ENCODE measurements at places on chromosomes 4 and X.
A peak's percentile ranks its signal among the peaks of the same experiment; 100 is the strongest.

DNA sequence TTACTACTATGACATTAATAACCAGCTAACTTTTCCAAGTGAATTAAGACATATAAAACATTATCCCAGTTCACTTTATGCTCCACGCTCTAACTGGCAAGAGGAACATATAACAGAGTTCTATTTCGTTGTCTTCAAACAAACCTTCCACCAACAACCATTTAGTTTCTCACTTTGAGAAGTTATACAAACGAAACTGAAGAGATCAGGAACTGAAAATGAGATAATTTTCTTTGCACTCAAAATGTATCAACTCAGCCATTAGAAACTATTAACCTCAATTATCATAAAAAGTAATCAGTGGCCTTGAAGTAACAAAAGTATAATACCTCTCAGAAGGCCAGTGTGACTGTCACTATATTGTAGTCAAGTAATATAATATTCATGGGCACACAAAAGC, 70.1 kb downstream of the CHM start:
- DNase-seq: no peak

- DNase-seq: peak; percentile 12
Observed at GRCh38 chrX:94576367-94577004, 902.5 kb downstream of the FAM133A start.

DNA sequence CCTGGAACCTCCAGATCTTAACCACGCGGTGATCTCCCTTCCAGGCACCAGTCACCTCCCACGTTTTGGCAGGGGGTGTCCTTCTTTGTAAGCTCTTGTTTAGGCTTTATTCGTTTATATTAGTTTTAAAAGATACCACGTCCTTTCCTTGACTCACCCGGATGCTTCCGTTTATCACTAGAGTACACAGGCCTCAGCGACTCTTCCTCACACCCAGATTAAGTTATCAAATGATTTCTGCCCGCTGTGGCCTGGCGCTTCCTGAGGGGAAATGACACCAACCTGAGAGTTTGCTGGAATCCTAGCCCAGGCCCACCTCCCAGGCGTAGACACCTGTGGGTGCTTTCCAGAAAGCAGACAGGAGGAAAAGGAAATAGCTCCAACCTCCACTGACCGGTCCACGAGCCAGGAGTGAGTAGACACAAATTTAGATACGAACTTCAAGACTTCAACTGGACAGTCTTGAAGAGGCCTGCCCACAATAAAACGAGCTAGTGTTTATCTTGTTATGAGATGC, 756 bp upstream of the ADAMTS3 start:
- peak; percentile 43 for DNase-seq

- DNase-seq: no peak
Observed at GRCh38 chrX:39642071-39642470, 455.7 kb downstream of the BCOR start.

DNA sequence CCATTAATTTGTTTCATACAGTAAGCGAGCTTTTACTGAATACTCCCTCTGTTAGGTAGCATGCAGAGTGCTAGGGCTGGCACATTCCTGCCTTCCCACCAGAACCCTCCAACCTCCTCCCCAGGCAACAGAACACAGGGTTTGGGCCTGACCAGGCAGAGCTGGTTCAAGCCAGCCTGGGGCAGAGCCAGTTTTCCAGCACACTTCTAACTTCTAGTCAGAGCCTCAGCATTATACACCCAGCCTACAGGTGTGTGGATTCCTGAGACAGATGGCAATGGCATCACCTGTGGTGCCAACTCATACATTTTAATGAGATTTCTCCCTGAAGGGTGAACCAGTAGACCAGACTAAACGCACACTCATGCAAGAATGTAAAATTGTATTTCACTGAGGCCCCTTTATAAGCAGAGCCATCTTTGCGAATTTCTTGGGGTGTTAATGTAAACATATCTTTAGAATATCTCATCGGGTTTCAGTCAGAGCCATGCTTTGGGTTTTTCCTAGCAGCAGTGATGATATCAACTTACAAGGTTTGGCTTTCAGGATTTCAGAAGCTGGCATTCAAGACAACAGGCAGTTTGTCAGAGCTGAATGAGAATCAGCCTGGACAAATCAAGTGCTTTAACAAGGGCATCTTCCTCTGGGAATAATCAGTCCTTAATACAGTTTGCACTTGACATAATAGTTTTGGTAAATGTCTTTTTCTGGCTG, 92.0 kb downstream of the GATB start:
- no peak for DNase-seq

DNA sequence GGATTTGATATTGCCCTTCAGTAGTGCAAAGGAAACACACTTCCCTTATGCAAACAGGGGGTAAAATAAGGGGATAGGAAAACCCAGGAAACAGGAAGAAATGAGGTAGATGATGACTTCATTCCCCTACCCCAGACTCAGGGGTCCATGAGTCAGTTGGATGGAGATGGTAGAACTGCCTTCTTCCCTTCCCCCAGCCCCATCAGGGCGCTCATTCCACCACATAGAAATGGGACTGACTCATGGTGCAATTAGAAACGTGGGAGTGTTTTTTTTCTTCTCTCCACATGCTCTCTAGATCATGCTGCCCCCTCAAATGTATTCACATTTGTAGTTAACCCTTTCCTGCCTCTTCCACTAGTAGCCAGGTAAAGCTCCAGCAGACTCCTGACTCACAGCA, 23.1 kb upstream of the ARMCX2 start:
- DNase-seq: no peak

DNA sequence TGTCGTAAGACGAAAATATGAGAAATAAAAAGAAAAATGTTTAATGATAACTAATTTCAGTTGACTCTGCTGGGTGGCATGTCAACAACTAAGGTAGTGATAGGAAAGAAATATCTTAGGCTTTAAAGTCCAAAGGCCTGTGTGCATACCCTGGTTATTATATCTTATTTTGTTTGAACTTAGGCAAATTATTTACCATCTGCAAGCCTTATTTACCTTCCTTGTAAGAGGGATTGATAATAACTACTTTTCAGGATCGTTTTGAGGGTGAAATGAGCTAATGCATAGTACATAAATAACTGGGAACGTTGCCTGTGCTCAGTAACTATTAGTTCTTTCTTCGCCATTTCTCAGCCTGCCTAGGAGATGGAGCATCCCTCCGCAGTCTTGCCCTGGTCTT, 41.6 kb upstream of the TAB3 start:
- no peak for DNase-seq

GRCh38 chr4:40524366-40525041, 105.2 kb downstream of the RBM47 start:
- no peak for DNase-seq

Data from PC-3 (cell line).